Neuronal stem cell (in vitro differentiated cells): ENCODE measurements at places on chromosomes 16 and 17.

GRCh38 chr16:17233318-17234002 lies 237.3 kb downstream of the XYLT1 start:
- no peak for DNase-seq

DNA sequence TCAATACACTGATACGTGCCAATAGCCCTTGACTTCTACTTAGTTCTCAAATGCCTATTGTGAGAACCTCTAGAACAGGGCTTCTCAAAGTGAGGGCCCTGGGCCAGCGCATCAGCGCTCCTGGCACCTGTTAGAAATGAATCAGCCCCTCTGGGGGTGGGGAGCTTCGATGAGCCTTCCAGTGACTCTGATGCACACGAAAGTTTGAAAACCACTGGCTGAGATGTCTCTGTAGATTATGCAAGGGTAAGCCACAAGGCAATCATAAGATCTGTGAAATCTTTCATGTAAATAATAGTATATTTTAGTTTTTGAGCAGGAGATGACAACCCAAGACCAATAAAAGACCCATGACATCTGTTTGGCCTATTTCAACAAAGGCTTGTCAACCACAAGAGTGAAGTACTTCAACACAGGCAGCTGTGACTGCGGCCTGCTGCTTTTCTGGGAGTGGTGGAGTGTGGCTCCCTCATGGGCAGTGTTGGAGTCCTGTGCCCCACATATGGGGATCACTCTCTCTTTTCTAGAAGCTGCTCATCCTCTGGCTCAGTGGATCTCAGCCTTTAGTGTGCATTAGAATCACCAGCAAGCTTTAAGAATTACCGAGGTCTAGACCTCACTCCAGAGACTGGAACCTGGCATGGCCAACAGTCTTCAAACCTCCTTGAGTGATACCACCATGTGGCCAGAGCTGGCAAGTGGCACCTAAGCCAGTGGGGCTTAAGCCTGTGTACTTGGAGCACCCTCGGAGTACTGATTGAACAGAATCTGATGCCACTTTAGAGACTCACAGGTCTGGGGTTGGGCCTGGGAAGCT lies 5.8 kb downstream of the MTHFSD start:
- no peak for DNase-seq

DNA sequence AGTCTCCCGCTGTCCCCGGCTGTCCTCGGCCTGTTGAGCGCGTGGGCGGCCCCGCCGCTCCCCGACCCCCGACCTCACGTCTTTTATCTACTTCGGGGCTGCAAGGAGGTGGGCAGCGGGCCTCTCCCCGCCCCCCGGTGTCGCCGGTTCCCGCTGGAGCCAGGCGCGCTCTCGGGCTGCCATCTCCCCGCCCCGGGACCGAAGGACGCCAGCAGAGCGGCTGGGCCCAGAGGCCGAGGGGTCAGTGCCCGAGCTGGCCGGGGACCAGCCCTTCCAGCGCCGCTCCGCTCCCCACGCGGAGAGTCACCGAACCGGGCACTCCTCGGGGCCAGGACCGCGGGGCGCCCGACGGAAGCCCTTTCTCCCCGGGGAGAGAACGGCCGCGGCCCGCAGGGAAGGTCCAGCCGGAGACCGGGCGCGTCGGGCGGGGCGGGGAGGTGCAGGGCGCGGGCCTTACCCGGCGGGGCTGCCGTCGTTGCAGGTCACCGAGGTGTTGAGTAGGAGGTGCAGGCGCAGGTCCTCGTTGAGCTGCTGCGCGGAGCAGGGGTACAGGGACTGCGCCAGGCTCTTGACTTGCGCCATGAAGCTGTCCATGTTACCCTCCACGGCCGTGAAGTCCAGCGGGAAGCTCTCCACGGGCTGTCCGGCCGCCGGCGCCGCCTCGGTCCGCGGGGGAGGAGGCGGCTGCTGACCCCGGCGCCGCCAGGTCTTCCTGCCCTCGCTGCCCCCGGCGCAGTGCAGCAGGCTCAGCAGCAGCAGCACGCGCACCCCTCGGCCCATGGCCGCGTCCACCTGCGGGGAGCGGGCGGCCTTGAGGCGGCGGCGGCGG lies 643 bp downstream of the NOTUM start:
- no peak for DNase-seq

- no peak for DNase-seq
These were observed 23.7 kb upstream of the CBX4 start for GRCh38 chr17:79862771-79863440.

DNA sequence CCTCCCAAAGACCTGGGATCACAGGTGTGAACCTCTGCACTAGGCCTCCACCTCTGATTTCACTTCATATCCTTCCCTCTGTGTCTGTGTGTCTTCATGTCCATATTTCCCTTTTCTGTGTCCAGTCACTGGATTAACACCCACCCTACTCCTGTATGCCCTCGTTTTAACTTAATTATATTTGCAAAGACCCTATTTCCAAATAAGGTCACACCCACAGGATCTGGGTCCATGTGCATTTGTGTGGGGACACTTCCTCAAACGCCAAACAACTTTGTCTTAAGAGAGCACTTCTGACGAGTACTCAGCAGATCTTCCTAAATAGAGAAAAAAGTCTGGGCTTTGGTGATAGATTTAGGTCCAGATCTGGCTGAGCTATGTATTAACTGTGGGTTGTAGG lies 56.3 kb downstream of the MPHOSPH6 start:
- DNase-seq: no peak

DNA sequence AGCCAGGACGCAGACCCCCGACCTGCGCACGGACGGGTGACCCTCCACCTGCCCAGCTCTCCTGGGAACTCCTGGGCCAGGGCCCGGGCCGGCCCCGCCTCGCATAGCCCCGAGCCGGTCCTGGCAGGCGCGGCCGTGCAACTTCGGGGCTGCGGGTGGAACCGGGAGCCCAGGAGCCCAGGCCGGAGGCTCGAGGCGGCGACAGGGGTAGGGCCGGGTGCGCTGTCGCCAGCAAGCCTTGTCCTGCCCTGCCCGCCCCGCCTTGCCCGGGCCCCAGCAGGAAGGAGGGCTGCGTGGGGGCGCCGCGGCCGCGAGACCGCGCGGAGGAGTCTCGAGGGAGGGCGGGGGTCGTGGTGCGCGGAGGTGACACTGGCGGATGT lies 408 bp downstream of the LMF1 start:
- peak; percentile 36 for DNase-seq

DNA sequence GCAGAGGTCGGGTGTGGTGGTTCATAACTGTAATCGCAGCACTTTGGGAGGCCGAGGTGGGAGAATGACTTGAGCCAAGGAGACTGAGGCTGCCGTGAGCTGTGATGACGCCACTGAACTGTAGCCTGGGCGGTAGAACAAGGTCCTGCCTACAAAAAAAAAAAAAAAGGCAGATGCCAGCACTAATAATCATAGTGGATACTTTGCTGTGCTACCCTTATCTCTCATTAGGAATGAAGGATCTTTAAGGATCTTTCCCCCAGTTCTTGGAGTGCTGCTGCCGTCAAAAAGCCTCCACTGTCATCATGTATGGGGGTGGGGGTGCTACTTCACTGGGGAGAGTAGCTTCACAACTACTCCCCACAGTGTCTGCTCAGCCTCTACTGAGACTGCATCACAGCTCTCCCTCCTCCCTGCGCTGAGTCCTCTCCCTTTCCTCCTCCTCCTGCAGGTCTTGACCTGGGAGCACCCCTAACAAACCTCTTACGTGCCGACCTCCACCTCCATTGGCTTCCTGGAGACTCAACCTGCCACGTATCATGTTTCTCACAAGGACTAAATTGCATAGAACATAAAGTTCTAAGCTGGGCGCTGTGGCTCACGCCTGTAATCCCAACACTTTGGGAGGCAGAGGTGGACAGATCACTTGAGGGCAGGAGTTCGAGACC lies 24.4 kb upstream of the ST6GALNAC1 start:
- no peak for DNase-seq

- no peak for DNase-seq
These were observed 8.0 kb upstream of the TSPOAP1 start for GRCh38 chr17:58336456-58337209.

- DNase-seq: no peak
These were observed 937.7 kb downstream of the CDH8 start for GRCh38 chr16:61098505-61098904.

DNA sequence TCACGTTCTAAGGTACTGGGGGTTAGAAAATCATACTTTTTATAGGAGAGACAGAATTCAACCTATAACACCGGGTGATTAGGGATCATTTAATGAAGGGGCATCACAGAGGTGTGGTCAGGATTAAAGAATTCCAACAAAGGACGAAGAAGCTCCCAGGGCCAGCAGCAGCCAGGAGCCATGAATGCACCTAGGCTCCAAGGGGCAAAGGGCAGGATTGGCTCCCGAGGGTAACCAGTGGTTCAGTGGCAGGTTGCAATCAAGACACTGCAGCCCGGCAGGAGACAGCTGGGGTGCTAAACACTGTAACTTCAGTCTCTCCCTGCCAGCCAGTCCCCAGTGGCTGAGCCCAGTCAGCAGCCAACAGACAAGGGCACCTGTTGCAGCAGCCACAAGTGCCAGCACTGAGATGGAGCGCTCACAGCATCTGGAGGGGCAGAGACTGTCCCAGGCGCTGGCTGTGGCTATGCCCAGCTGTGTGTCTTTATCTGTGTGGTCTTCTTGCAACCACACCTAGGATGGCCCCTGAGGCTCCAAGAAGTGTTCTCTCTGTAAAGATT lies 23.9 kb downstream of the DHRS7C start:
- no peak for DNase-seq

DNA sequence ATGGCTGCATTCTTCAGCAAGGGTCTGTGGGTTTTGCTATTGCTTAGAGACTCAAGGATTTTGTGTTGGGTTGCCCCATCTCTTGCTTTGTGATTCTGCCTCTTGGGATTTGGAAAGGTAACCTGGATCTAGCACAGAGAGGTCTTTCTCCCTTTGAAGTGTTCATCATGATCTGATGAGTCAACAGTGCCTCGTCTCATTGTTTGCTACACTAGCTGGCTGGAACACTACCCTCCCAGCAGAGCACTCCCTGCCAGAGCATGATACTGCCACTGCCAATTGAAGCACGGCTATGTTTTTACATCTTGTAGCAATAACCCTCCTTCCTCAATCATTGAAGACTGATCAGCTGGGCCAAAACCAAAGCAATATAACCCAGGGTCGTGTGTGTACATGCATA lies 361.0 kb downstream of the CDH13 start:
- no peak for DNase-seq

DNA sequence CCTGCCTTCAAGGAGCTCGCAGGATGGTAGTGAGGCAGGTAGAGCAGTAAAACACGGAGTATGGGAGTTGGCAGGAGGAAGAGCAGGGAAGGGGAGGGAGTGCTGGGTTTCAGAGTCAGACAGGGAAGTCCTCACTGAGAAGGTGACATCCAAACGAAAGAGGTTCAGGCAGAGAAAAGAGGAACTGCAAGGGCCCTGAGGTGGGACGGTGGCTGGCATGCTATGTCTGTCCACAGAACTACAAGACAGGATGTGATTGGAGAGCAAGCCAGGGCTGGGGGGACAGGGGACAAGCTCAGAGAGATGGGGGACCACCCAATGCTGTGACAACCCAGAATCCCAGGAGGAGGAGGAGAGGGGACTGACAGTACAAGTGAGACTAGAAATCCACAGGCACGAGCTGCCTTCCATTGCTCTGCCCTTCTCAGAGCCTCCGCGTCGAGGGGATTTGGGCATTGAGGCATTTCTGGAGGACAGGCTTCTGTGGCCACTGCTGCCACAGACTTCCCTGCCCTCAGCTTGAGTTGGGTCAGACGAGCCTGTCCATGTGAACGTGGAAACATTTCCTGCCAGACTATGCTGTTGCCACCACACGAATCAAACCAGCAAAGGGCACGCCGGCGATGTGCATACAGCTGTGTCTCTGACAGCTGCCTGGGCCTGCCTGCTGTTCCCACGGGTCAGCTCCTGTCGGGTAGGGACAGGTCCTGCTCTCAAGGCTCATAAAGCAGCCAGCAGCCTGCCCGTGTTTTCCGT lies 100.1 kb downstream of the RAB11FIP4 start:
- DNase-seq: no peak

GRCh38 chr17:82465023-82465603 lies 6.6 kb downstream of the NARF start:
- no peak for DNase-seq

- DNase-seq: no peak
These were observed 13.7 kb downstream of the HOXB4 start for GRCh38 chr17:48564188-48565021.

DNA sequence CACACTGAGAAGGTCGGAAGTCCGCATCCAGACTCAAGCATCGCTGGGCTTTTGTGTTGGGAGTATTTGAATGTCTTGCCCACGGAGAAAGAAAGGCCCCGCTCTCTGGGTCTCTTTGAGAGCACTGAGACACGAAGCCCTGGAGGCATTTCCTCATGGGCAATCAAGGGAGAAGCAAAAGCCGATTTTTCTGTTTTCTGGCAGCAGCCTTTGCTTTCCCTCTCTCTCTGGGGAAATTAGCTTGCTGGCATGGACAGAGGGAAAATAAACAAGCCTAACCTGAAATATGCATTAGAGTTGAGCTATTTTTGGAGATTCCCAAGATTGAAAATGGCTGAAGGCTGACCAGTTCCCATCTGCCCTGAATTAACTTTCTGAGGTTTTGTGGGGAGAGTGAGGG lies 238.7 kb downstream of the HAPSTR1 start:
- DNase-seq: no peak

DNA sequence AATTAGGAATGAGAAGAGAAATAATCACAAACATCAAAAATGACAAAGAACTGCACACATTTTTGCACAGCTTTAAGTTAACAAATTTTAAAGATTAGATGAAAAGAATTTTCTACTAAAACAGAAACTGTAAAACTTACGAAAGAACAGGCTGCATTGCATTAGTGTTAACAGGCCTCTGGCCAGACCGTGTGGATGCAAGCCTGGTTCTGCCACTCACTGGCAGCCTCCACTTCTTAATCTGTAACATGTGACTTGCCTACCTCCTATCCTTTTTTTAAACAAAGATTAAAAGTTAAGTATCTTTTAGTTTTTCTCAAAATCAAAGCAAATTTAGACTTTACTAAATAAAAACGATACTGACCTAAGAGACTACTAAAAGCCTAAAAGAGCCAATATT lies 37.5 kb downstream of the CREBBP start:
- no peak for DNase-seq

GRCh38 chr16:6059671-6060070 lies 962.1 kb upstream of the EEF2KMT start:
- no peak for DNase-seq

DNA sequence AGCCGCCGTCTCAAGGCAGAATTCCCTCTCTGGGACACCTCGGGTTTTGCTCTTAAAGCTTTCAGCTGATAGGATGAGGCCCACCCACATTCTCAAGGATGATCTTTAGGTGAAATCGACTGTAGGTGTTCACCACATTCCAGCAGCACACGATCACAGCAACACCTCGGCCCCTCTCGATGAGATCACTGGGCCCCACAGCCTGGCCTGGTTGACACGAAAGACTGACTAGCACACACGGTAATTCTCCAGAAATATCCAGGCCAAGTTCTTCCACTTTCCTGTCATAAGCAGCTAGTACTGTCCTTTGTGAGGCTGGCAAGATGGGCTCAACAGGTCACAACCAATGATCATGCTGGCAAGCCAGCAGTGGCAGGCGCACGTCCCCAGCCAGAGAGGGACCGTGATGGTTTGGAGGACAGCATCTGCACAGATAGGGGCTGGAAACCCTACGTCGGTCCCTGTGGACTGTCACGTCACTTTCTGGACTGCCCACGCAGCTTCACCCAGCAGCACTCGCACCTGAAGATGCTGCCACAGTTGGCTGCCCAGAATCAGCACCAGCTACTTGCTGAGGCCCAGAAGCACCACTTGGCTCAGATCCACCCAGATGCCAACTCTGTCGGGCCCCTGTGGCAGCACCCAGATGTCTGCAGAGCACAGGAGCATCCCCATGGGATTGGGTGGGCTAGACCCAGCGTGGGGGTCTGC lies 17.4 kb downstream of the TMC6 start:
- DNase-seq: no peak
